ENCODE measurements at places on chromosomes 4 and X. TPM values are rescaled to one million over a fixed set of nuclear protein-coding genes. Genes with fewer than 3 reads are reported as not detected.

GRCh38 chr4:104451573-104451972, 43.1 kb downstream of the CXXC4 start:
- DNase-seq = no peak

GRCh38 chr4:74397748-74398426, 32.9 kb downstream of the EREG start:
- DNase-seq = no peak

The MAGEC2 gene
- not detected for total RNA-seq

DNA sequence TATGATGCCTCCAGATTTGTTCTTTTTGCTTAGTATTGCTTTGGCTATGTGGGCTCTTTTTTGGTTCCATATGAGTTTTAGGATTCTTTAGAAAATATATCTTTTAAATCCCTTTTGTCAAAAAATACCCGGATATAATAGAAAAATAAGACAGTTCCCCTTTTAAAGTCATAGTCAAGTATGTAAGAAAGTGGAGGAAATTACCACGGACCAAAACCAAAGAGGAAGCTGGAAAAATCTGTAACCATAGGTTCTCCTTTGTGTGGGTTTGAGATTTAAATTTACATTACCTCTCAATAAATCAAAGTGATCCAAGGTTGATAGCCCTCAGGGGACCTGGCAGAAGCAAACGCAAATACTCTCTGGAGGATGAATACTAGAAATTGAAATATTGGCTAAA, 58.3 kb upstream of the PACRGL start:
- DNase-seq = no peak

DNA sequence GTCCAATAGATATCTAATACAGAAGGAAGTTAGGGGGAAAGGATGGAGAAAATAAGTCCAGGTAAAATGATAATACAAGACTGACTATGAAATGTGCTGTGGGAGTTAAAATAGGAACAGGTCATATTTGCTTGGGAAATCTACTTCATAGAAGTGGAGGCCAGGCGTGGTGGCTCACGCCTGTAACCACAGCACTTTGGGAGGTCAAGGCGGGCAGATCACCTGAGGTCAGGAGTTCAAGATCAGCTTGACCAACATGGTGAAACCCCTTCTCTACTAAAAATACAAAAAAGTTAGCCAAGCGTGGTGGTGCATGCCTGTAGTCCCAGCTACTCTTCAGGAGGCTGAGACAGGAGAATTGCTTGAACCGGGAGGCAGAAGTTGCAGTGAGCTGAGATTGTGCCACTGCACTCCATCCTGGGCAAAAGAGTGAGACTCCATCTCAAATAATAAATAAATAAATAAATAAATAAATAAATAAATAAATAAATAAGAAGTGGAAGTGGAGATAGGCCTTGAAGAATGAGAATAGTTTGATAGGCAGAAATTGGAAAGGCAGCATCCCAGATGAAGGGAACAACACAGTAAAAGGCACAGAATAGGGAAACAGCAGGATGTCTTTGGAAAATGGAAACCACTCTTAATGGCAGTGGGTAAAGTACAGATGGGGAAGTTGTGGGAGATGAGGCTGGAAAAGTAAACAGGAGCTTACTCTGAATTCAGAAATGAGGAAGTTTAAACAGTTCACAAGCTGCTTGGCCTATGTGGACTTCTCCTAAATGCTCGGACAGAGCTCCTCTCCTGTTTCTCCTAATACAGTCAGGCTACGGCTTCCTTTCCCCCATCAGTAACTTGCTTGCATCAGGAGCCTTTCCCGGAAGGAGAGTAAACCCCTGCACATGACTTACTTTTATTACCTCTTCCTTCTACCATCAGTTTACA, 15.1 kb upstream of the GK start:
- DNase-seq = no peak

GRCh38 chrX:133813971-133814370, 171.4 kb downstream of the GPC3 start:
- no peak for DNase-seq

DNA sequence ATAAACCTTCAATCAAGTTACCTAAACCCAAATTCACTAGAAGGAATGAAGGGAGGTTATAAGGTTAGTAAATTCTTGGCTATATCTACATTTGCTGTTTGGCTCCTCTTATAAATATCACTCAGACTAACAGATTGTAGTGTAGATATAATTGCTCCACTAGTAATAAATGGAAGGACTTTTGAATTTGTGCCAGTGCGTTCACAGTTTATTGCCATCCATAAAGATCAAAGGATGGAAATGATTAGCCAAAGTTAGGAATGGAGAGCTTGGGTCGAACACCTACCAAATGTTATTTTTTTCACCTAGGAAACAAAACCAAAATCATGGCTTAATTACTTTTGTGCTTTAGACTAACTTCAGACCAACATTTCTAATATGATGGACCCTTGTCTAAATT, 9.2 kb downstream of the DTHD1 start:
- DNase-seq = no peak

- DNase-seq = no peak
Observed at GRCh38 chr4:128310266-128310697, 22.7 kb upstream of the PGRMC2 start.

- no peak for DNase-seq
Observed at GRCh38 chr4:86300516-86300915, 59.3 kb downstream of the MAPK10 start.

The HSFX3 gene
- total RNA-seq = not detected

DNA sequence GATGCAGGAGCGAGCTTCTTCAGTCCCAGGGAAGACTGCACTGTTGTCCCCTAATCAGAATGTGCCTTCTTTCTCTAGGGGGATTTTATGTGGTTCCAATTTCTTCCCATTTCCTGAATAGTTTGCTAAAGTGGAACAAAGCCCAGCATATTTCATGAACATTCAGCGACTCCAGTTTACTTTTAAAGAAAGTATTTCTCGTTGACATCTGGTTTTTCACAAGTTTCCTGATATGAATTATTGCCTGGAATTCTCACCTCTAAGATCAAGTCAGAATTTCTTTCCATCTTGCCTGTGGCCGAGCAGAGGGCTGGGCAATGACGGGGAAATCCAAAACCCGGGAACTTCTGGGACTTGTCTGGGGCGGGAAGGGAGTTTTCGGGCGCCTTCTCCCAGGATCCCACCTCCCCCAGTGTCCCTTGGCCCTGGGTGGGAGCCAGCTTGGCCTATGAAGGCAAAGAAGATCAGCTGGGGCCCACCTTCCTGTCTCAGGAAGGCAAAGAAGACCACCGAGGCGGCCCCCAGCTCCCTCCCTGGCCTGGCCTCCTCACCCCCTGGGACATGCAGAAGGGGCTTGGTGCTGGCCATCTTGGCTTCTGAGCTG, 15.4 kb downstream of the SORCS2 start:
- no peak for DNase-seq

The USP17L29 gene
- total RNA-seq = not detected

- no peak for DNase-seq
Observed at GRCh38 chr4:48649505-48649904, 130.6 kb downstream of the FRYL start.

The RNF128 gene
- not detected for total RNA-seq

DNA sequence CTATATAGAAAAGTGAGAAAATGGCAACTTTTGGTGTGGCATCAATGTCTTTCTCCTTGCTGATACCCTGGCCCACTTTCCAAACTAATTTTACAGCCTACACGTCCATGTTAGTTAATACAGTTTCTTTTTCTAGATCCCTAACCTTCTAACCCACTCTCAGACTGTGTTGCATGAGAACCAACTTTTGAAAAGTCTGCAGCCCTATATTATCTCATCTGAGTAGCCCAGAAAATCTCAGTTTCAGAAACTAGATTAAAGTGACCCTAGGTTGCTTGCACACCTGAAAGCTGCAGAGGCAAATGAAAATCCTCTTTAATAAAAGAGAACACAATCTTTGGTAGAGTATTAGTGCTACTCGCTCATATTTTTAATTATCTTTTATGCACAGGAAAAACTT, 371.6 kb upstream of the EMCN start:
- no peak for DNase-seq

The CFAP299 gene
- total RNA-seq = not detected

DNA sequence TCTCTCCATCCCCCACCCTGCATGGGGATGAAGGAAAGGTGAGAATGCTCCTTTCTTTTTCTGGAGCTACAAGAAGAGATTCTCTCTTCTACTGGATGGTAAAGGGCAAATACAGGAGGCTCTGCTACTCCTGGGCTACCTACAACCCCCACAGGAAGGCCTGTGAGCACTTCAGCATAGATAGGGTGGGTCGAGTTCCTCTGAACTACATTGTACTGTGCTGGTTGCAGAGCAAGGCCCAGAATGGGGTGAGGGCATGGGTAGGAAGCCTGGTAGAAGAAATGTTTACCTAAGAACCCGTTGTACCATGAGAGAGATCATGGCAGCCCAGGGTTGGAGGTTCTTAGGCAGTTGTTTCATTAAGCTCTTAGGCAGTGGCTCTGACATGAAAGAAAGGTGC, 510.4 kb downstream of the MID1IP1 start:
- peak; percentile 55 for DNase-seq

The GSX2 gene
- total RNA-seq = not detected
